ENCODE measurements at places on chromosomes 7 and 10.

- peak; percentile 8 for DNase-seq
Observed at GRCh38 chr10:58704671-58705141, 192.0 kb downstream of the BICC1 start.

GRCh38 chr7:55438757-55439525, 73.8 kb downstream of the LANCL2 start:
- DNase-seq: no peak

DNA sequence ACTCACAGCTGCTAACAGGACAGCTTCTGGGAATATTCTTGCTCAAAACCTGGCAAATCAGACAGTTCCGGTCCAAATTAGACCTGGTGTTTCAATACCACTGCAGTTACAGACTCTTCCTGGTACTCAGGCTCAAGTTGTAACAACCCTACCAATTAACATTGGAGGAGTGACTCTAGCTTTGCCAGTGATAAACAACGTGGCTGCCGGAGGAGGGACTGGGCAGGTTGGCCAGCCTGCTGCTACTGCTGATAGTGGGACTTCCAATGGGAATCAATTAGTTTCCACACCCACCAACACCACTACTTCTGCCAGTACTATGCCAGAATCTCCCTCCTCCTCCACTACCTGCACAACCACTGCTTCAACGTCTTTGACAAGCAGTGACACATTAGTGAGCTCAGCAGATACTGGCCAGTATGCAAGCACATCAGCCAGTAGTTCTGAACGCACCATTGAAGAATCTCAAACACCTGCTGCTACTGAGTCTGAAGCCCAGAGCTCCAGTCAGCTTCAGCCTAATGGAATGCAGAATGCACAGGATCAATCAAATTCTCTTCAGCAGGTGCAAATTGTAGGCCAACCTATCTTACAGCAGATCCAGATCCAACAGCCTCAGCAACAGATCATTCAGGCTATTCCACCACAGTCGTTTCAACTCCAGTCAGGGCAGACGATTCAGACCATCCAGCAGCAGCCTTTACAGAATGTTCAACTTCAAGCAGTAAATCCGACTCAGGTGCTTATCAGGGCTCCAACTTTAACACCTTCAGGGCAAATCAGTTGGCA, 2.1 kb downstream of the SP4 start:
- no peak for DNase-seq

GRCh38 chr10:104581884-104582601, 59.0 kb upstream of the SORCS3 start:
- DNase-seq: peak; percentile 96

GRCh38 chr10:14409247-14409646, 78.5 kb upstream of the FRMD4A start:
- DNase-seq: no peak

DNA sequence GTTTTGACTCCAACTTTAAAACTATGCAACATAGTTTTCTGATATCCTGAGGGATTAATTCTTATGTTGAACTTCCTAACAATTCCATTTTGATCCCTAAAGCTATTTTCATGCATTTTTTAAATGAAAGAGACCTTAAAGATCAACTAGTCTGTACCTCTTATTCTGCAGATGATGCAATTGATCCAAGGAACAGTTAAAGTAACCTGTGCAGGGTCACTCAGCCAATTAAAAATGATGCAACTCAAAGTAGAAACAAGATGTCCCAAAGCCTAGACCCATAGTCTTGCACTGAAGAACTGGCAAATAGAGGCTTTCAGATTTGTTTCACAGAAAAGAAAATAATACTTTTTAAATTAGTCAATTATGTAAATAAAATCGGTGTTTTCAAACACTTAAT, 86.3 kb downstream of the IMMP2L start:
- DNase-seq: no peak

DNA sequence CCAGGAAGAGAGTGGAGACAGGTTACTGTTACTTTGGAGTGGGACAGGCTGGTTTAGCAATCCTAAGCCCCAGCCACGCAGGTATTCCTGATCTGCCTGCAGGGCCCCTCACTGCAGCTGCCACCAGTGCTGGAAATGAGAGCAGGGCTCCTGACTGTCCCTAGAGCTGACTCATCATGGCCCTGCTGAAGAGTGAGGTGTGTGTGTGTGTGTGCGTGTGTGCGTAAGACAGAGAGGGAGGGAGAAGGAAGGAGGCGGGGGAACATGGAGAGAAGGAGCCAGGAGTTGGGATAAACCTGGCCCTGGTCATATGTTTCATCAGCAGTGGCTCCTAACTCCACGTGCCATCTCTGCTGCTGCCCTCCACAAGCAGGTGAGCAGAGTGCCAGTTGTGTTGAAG, 3.6 kb downstream of the FOXI2 start:
- DNase-seq: no peak

DNA sequence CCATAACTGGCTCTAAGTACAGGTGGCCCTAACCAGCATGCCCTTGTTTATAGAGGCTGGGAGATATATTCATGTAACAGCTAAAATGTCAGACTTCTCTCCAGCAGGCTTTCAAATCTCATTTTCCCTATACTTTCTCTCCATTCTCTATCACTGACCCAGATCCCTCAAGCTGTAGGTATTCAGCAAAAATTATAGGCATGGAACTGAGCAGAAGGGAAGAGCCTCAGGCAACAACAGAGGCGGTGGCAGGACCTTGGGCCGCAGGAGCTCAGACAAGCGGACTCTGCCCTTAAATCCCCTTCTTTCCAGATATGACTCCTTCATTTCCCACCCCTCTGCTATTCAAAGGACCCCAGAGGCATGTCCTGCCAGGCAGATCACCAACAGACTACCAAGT, 417.4 kb downstream of the PLXNA4 start:
- no peak for DNase-seq

DNA sequence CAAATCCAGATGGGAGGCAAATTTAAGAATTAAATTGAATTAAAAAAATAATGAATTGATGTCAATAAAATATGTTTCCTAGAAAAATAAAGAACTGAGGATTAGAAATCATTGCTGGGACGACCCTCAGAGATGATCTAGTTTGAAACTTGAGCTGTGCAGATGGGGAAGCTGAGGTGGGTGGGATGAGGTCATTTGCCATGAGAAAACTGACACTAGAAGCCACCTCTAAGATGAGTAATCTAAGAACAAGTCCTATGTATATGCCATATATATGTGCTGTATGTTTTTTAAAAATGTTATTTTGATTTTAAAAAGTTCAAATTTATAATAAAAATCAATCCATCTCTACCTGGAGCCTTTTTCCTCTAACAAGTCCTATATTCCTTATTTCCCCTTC, 135.7 kb downstream of the RSU1 start:
- no peak for DNase-seq

DNA sequence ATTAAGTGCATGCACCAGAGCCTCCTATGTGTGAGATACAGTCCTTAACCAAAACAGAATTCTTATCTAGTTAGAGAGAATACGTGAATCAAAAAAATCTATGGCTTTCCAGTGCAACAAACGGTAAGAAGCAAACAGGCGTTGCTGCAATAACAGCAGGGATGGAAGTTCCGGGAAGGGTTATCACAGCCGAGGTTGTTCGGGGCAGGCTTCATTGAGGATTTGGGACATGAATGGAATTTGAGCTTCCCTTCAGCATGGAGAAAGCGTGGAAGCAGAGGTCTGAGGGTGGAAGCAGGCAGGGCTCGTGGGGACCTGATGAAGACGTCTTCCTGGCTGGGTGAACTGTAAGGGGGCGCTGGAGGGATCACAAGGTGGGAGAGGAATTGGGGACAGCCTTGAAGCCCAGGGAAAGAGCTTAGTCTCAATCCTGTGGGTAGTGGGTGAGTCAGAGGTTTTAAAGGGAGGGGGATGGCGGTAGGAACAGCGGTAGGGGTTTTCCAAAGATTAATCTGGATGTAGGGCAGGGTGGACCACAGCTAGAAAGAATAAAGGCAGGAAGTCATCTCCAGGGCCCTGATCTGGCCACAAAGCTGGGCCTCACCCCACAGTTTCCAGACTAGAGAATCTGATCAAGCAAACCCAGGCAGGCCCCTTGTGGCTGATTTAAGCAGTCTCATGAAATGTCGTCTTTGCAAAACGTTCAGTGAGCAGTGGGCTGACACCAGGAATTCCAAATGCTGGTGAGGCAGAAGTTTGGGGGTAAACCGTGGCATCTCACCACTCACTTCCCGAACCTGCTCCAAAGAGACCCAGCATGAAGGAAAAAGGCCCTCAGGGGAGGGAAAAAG, 65.1 kb downstream of the CALML3 start:
- peak; percentile 77 for DNase-seq

DNA sequence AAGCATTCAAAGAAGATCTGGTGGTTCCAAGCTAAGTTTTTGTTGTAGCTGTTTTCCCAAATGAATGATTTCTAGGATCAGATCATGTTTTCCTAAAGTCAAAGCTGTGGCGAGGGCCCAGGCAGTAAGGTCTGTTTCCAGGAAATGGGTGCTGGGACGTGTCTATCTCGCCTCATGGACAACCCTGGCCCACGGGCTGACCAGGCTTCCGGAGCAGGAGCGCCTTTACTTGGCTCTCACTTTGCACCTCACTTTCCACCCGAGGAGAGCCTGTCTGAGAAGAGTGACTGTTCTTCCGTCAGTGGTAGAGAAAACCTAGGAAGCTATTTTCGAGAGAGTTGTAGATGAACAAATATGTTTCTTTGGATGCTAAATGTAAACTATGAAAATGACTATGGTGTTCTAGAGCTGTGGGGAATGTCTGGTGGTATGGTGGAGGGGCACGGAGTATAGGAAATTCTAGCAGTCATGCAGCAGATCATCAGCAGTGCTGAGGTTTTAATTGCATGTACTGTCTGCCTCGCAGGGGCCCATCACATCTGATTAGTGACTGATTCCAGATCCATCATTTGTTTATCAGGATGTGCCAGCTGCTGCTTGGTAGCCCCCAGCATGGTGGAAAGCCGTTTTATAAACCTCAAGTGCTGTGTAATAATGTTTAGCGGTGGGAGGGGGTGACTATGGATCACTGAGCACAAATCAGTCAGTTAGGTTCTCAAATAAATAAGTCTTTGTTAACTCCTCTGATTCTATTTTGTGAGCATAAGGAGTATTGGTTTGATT, 66.6 kb downstream of the VWC2 start:
- DNase-seq: no peak

GRCh38 chr7:5426226-5426475, 2.5 kb upstream of the TNRC18 start:
- peak; percentile 83 for DNase-seq

GRCh38 chr10:110483633-110484032, 14.1 kb upstream of the DUSP5 start:
- DNase-seq: no peak

- DNase-seq: no peak
Observed at GRCh38 chr10:75083972-75084833, 27.3 kb upstream of the SAMD8 start.

- DNase-seq: no peak
Observed at GRCh38 chr7:30734497-30734896, 17.4 kb upstream of the INMT start.

DNA sequence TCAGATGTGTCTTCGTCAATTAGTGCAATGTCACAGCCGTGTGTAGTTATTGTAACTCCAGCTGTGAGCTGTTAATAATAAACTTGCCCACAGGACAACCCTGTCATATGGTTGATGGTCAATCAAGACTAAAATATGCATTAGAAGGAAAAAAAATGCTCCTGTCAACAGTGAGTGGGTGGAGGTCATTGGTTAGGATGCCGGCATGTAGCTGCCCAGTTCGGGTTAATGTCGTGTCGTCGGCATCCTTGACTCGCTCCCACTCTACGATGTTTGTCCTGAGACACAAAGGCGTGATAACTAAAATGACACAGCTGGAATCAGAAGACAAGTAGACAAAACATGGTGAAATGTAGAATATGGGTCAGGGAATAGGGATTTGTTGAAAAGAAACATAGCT, 442.8 kb upstream of the NPVF start:
- no peak for DNase-seq

DNA sequence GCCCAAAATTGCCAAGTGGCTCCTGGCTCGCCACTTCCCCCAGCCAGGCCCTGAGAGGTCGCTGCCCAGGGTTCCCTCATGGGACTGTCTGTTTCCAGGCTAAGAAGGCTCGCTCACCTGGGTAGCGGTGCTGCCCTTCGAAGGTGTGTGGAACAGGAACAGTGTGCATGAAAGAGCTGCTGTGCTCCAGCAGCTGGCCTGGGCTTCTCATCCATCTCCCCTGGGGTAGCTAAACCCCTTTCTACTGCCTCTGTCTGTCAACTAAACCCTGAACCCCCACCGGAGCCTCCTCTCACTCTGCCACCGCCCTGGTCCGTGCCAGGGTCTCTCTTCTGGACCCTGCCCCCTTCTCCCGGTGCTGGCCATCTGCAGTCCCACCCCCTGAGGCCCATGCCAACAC, 152.9 kb downstream of the EBF3 start:
- DNase-seq: no peak

Data from ELR (cell line).